Colonic mucosa (tissue), 4 donors: ENCODE measurements at places on chromosomes 4 and X. TPM values are rescaled to one million over a fixed set of nuclear protein-coding genes. Genes with fewer than 3 reads are reported as not detected.

Gene FRAS1
- 4.0 TPM for total RNA-seq

Gene CABS1
- not detected for total RNA-seq

Gene ZNF732
- total RNA-seq: 1.4 TPM

Gene TMSB15A
- total RNA-seq: not detected

Gene LRAT
- 0.42 TPM for total RNA-seq

Gene CDKL2
- total RNA-seq: 1.1 TPM

Gene KLHL4
- 0.15 TPM for total RNA-seq

Gene RPS3A
- total RNA-seq: 1,345 TPM

Gene LANCL3
- 1.9 TPM for total RNA-seq

Gene BTK
- 3.0 TPM for total RNA-seq

Gene CPLX1
- total RNA-seq: 16.5 TPM

Gene EMCN
- 2.8 TPM for total RNA-seq

Gene TRIM60
- total RNA-seq: not detected

Gene BBS7
- total RNA-seq: 15.6 TPM

Gene ARSJ
- 4.7 TPM for total RNA-seq

Gene MAGEA3
- total RNA-seq: 0.40 TPM

Gene ZBTB49
- total RNA-seq: 5.1 TPM

Gene GPM6B
- 8.6 TPM for total RNA-seq

Gene TRPC3
- total RNA-seq: not detected

Gene TKTL2
- not detected for total RNA-seq

Gene SOWAHB
- total RNA-seq: 20.8 TPM

Gene MAGEC2
- 0.17 TPM for total RNA-seq

Gene ARX
- total RNA-seq: 0.66 TPM

Gene ENPP6
- 0.27 TPM for total RNA-seq

Gene EGF
- total RNA-seq: 2.8 TPM

Gene RBM46
- total RNA-seq: not detected

Gene TSPAN7
- 91.5 TPM for total RNA-seq

Gene TRIM75
- not detected for total RNA-seq

Gene PRRG3
- 0.96 TPM for total RNA-seq

Gene GPR119
- total RNA-seq: 0.32 TPM

Gene USP17L13
- total RNA-seq: not detected

Gene MAGEA9B
- total RNA-seq: not detected

Gene SLC6A14
- 1.8 TPM for total RNA-seq

Gene FAM114A1
- 76.3 TPM for total RNA-seq

Gene CRMP1
- 0.49 TPM for total RNA-seq

Gene FAM149A
- total RNA-seq: 13.8 TPM

Gene ARHGAP24
- 5.2 TPM for total RNA-seq

Gene TMEM255A
- 2.6 TPM for total RNA-seq

Gene ZAR1
- not detected for total RNA-seq

Gene MMRN1
- 11.9 TPM for total RNA-seq

Gene BBS12
- 4.8 TPM for total RNA-seq

Gene GAGE2A
- not detected for total RNA-seq

Gene TCEAL3
- total RNA-seq: 7.8 TPM

Gene MTNR1A
- 3.9 TPM for total RNA-seq

Gene ATOH1
- total RNA-seq: 73.7 TPM

Gene NUDT11
- not detected for total RNA-seq

Gene CACNA1F
- 1.0 TPM for total RNA-seq
